ENCODE measurements at places on chromosomes 7 and 10.
A peak's percentile ranks its signal among the peaks of the same experiment; 100 is the strongest.

DNA sequence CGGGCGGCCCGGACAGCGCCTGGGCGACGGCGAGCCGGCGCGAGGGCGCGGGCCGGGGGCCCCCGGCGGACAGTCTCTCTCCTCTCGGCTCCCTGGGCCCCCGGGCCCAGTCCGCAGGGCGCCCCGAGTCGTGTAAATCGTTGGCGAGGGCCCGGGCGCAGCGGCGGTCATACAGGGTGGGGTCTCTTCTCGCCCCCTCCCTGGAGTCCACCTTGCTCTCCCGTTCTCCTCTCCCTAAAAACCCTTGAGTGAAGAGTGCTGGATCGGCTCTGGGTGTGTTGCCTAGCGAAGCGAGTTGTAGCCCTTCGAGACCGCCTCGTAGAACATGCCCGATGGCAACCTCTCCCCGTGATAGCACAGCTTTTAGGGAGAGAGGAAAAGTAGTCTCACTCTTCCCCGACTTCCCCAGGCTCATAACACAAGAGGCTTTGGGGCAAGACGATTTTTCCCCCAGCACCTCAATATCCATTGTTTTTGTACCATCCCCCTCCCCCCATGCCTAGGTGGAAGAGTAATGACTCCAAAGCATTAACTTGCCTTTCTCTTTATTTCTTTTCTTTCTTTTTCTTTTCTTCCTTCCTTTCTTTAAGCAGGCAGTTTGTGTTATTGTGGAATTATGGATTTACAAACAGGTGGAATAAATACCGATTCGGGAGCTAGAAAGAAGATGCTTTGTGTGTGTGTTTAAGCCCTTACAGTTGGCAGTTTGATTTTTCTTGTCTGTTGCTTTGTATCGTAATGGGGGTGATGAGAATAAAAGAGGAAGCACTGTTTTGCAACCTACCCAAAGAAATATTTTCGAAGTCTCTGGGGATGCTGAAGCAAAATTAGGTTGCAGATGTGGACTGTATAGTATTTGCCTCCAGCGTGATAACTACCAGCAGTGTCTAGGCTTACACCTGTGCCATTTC, 822 bp downstream of the SHOC2 start:
- peak; percentile 69 for DNase-seq

GRCh38 chr7:65812281-65812680, 60.6 kb upstream of the VKORC1L1 start:
- no peak for DNase-seq

DNA sequence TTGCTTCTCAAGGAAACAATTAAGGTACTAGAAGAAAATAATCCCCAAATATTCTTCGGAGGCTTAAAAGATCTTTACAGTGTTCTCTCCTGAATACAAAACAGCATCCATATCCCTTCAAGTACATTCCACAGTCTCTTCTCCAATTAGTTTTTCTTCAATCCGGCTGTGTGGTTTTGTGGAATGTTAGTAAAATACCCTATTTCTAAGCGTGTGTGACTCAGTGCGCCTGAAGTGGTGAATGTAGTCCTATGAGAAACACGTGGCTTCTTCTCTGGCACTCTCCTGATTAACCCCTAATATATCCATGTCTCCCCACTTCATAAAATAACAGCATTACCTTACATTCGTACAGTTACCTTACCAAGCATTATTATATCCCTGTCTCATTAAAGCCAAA, 570.2 kb downstream of the ARL4A start:
- no peak for DNase-seq

- DNase-seq = no peak
Measured at GRCh38 chr10:68211669-68212068, 20.2 kb downstream of the ATOH7 start.

GRCh38 chr7:12706900-12707536, 19.6 kb downstream of the ARL4A start:
- no peak for DNase-seq

DNA sequence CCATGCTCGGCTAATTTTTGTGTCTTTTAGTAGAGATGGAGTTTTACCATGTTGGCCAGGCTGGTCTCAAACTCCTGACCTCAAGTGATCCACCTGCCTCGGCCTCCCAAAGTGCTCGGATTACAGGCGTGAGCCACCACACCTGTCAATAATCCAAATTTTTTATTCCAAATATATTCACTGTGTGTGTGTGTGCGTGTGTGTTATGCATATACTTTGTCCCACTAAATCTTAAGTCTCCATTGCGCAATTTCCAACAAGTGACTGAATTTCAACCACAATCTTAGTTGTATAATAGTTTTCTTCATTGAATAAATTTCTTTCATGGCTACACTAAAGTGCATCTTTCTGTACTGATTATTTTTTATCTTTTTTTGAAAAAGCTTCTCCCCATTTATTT, 2.7 kb downstream of the KRIT1 start:
- no peak for DNase-seq

GRCh38 chr10:74681917-74682627, 144.3 kb upstream of the KAT6B start:
- no peak for DNase-seq

DNA sequence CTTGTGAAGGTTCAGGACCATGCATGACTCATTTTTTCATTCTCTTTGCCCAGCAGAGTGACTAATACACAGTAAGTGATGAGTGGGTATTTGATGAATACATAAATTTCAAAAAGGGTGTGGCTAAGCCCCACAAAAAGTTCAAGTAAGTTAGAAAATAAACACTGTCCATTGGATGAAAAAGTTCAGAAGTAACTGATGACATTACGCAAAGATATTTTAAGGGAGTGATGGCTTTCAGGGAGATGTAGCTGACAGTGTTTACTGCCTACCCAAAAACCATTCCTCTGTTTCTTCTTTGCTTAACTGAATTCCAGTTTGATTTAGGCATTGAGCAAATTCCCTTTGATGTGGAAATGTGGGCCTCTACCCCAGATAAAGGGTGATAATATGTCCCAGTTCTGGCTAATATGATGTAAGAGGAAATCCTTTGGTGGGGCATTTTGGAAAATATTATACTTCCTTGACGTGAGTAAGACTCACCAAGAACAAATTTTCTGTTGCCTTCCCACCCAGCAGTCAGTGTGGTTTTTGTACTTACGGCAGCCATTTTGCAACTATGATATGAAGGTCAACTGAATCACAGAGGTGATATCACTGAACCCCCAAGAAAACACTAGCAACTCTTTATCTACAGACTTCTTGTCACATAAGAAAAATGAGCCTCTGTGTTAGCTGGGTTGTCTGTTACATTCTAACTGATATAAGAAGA, 29.0 kb upstream of the EBLN1 start:
- no peak for DNase-seq
